ENCODE measurements at places on chromosomes 7 and 10.

DNA sequence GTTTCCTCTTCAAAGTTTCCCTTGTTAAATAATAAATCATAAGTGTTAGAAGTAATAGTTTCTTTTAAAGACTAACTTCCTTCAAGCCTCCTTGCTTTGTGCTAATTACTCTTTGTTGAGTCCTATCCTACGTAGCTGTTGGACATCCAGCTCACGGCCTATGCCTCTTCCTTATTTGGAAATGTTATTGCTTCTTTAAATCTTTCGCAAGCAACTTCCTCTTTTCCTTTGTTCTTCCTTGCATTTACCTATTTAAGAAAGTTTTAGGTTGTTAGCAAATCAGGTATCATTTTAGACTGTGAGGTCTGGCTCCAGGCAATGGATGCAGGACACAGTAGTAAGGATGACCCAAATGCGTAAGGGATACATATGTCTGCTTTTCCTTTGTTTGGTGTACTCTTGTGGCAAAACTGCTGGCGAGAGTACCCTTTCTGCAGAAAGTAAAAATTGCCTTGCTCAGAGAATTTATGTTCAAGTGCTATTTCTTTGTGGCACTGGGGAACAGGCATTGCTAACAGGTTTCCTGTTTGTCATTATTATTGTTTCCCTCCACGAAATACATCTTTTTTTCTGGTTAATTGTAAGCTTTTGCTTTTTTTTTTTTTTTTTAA, 110.5 kb downstream of the DYNC2I1 start:
- no peak for DNase-seq

DNA sequence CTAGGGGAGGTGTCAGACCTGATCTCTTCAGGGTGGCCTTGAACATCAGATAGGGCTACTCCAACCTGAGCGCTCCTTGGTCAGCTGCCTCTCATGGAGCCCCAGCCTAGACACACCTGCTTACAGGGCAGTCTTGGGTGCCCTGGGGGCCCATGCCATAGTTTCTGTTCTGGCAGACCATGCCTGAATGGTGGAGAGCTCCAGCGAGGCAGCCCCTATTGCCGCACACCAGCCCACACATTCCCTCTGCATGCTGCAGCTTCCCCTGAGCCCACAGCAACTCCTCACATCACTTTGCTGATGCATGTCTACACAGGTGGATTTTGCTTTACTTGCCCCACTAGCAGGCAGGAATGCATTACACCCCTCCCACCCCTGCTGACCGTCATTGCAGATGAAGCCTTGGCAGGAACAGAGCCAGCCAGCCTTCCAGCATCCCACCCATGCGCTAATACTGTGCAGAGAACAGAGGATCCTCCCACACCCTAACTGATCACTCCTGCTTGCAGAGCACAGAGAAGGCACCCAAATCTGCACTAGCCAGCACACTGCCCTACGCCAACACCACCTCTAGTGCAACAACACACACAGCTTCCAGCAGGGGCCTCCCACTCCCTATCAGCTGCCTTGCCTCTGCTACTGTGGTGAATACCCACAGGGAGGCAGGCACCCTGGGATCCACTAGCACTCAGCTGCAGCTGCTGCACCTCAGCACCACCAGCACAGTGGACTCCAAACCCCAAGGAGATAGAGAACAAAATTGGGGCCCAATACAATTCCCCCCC, 43.0 kb upstream of the GRM3 start:
- DNase-seq = no peak

DNA sequence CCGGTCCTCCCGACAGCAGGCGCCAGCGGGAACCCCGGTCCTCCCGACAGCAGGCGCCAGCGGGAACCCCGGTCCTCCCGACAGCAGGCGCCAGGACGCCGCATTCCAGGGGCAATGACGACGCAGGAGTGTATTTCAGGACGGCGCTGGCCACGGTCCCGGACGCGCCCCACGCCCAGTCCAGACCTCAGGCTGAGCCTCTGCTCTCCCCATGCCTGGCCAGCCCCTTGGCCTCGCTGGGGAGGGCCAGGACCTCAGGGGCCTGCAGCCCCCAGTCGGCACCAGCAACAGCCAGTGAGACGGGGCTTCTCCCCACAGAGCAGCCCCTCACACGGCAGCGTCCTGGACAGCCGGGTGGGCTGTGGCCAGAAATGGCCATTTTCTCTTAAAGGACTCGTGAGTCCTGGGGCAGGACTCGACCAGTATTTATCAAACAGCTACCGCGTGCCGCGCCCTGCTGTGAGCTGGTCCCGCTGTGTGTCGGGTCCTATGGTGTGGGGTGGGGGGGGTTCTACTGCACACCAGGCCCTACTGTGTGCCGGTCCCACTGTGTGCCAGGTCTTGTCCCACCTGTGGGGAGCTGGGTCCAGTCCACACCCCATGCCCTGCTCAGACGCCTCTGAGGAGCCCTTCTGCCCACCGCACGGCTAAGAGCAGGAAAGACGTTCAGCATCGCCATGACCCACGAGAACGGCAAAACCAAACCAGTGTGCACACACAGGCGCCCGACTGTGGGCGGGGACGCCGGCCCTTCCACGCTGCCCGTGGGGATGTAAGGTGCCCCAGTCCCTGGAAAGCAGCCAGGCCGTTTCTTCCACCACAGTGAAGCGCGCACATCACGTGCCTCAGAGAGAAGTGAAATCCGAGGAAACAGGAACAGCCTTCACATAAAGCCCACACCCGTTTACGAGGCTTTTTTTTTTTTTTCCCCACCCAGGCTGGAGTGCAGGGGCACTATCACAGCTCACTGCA, 33.3 kb downstream of the GET4 start:
- peak; percentile 91 for DNase-seq

DNA sequence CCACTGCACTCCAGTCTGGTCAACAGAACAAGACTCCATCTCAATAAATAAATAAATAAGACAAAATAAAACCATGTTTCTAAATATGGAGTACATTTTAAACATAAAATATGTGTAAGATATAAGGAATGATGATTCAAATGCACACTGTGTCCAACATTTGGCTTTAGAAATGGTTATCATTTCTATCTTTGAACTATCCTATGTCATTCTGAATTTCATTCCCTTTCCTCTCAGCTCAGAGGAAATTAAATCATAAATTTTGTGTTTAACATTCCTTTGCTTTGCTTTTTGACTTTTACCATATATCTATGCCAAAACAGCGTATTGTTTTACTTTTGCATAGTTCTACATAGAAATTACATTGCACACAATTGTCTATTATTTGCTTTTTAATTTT, 130.9 kb downstream of the GNAT3 start:
- no peak for DNase-seq

DNA sequence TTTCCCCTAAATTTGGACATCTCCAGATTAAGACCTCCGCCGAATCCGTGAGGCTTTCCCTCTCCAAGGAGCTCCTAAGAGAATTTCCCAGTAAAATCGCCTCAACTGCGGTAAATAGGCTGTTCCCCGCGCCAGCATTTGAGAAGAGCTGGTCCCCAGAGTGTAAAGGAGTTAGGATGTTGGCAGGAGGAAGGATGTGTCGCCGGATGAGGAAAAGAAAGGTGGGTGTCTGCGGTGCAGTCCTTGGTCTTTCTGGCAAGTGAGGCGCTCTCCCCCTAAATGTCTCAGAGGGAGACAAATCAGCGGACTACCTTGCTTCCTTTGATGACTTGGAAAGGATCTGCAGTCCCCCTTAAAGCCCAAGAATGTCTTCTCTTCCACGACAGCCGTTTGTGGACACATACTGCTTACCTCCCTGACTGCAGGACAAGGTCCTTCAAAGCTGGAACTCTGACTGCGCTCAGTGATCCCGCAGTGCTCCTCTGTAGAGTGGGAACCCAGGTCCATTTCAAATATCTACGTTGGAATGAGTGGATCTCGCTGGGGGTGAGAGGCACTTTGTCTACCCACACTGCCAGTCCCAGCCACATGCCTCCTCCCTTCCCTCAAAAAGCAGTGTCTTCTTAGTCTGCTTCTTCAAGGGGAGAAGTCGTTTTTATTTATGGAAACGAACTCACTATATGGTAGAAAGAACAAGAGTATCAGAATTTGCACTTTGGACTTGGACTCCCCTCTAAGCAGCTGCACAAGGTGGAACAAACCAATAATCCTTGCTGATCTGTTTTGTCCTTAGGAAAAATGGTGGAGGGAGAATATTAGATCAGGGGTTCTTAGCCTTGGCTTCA, 1.1 kb upstream of the DLG5 start:
- no peak for DNase-seq

DNA sequence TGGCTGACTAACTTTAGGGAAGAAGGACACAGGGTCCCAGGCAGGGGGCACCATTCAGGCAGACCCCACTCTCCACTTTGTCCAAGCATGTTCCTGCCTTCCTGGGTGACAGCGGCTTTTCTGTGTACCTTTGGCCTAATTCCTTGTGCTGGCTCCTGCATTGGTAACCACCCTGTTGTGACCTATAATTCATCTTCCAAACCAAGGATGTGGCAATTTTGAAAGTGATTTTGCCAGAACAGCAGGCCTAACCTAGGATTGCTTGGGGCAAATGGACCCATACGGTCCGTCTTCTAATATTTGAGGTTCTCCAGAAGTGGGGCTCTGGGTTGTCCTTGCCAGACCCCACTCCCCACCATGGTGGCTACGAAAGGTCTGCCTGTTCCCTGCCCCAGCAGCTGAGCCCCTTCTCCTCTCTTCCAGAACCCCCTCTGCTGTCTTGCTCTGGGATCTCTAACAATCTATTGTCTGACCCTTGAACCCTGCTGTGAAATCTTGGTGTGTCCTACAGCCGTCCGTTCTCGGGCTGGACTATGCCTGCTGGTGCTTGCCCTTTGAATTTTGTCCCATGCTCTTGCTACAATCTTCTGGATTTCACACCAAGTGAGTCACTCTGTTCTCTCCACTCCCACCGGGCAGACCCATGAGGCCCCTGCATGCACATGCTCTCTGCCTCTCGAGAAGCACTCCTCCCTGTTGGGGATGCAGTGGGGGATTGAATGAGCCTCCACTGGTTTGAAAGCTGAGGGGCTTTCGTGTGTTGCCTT, 316.0 kb downstream of the CXCL12 start:
- peak; percentile 68 for DNase-seq

GRCh38 chr7:14419531-14419930, 430.1 kb upstream of the ETV1 start:
- DNase-seq = no peak

DNA sequence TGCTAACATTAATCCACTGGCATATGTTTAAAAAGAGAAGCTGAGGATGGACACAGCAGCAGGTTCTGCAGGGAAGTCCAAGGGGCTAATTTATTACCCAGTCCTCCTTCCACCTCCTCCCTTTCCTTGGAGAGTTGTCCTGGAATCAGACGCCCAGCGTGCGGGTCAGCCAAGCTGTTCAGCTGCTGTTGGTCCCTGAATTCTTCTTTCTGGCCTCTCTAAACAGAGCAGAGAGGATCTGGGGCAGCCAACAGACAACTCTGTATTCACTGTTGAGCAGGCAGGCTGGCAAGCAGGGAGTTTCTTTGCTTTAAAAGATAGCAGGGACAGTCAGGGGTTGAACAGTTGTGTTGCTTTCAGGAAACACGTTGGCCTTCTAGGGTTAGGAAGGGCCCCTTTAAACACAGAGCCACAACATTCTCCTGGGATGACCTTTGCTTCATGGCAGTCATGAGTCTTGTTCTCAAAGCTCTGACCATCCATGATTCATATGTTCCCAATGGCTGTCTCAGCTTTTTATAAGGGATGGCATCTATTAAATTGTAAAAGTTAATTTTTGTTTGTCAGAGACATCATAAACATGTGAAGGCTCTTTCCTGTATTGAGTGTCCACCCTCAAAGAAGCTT, 217.0 kb downstream of the CREB5 start:
- peak; percentile 74 for DNase-seq

DNA sequence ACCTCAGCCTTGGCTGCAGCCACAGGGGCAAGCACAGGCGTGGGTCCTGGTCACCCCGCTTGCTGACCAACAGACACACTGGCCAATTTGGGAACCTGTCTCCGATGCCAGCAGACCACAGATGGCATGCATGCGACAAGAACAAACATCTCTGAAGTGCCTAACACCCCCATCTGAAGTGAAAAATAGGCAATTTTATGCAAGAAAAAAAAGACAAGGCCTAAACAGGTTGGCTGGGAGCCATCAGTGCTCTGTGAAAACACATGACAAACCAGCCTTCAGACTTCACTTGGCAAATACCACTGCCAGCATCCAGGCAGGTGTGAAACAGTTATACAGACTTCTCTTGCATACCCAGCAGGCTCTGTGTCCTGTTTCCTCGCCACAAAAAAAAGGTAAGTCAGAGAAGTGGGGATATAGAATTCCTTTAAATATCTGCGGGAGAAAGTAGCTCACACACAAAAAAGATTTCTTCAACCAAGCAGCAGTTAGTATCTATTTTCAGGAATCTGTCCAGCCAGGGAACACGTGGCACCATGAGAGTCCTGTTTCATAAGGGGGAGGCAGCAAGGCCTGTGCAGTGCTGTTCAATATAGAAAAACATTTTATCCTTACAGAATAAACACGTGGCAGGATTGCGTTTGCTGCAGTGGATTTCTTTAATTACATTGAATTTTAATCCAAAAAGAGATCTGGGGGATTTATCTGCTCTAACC, 293.4 kb upstream of the MKLN1 start:
- no peak for DNase-seq

- DNase-seq = peak; percentile 93
Measured at GRCh38 chr10:79242620-79243152, 104.6 kb upstream of the PPIF start.

GRCh38 chr10:43794181-43794815, 145.6 kb upstream of the ZNF32 start:
- no peak for DNase-seq

GRCh38 chr7:113086431-113086888, at the start of gene GPR85:
Gene GPR85 (minus strand): TSS chr7:113086827. CDS start chr7:113084721, 2,106 bp downstream.
- DNase-seq = peak; percentile 94

GRCh38 chr10:84762754-84763394, 434.5 kb downstream of the CCSER2 start:
- DNase-seq = no peak
